ENCODE measurements at places on chromosomes 12 and 14.

GRCh38 chr14:51419685-51420084 lies 179.6 kb downstream of the TMX1 start:
- DNase-seq = peak; percentile 58

GRCh38 chr12:132597333-132598316 lies 12.8 kb downstream of the LRCOL1 start:
- DNase-seq = peak; percentile 58

- no peak for DNase-seq
Measured at GRCh38 chr12:105933671-105934665, 204.8 kb downstream of the NUAK1 start.

- peak; percentile 24 for DNase-seq
Measured at GRCh38 chr12:25130741-25131188, 64.2 kb downstream of the DNAI7 start.

Data from immature natural killer cell (primary cell).